CD8-positive, alpha-beta memory T cell (primary cell): ENCODE measurements at places on chromosomes 2 and 18. TPM values are rescaled to one million over a fixed set of nuclear protein-coding genes. Genes with fewer than 3 reads are reported as not detected.

DNA sequence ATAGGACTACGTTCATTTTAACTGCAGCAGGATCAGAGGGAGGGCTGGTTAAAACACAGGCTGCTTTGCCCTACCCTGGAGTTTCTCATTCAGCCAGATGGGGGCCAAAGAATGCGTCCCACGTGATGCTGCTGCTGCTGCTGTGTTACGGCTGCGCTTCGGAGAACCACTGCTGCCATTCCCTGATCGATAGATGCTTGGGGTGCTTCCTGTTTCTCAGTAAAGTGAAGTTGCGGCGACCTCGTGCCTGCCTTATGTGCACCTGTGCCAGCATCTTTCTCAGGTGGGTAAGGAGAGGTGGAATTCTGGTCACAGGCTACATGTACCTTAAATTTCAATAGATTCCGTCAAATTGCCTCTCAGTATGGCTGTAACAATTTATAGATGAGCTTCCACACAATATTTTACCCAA is 24.7 kb upstream of the TOGARAM2 start:
- no peaks in the 10 kb centered on the region for H3K36me3 ChIP-seq
- no peak overlapping the region for H3K27ac ChIP-seq
- no peaks in the 10 kb centered on the region for H3K27me3 ChIP-seq
- H3K4me1 ChIP-seq = no peaks in the 10 kb centered on the region

The VWA3B gene
- polyA plus RNA-seq = not detected

DNA sequence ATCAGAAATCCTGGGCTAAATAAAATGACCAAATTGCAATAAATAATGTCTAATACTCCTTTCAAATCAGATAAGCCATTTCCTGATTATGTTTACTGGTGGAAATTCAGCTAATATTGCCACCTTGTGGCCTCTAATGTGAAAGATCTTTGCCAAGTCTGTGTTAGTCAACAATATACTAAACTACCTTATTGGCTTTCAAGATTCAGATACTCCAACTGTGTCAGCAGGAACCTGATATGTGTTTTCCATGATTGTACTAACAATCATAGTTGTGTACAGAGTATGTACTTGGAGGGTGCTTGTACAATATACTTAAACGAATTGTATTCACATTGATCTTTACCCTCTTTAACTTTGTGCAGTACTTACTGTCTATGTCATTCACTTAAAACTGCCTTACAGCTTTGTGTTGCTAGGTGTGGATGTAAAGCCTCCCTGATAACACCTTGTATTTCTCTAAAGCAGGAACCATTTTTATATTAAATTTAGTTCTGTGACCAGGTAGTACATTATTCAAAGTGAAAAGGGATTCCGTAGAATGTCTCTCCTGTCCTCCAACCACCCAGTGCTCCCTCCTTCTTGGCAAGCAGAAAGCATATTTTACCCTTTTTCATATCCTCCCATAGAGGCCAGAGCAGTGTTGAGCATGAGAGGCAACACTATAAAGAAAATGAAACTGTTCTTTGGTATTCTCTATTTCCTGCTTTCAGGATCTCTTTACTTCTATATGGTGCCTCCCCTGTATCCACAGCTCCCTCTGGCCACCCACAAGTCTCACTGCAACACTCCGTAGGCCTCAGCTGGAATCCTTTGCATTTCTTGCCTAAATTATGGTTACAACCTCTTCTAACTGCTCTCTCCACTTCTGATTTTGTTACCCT is 75.2 kb upstream of the C2orf15 start:
- no peaks in the 10 kb centered on the region for H3K36me3 ChIP-seq
- peaks cover 17% of the 10 kb centered on the region for H3K4me1 ChIP-seq
- H3K27ac ChIP-seq = no peak overlapping the region
- no peak overlapping the region for H3K4me3 ChIP-seq
- no peaks in the 10 kb centered on the region for H3K27me3 ChIP-seq
- DNase-seq = peak; percentile 29

GRCh38 chr2:205066081-205066480 is 520.8 kb downstream of the PARD3B start:
- H3K27me3 ChIP-seq = no peaks in the 10 kb centered on the region
- DNase-seq = no peak
- no peak overlapping the region for H3K27ac ChIP-seq
- no peaks in the 10 kb centered on the region for H3K4me1 ChIP-seq
- H3K4me3 ChIP-seq = no peak overlapping the region

DNA sequence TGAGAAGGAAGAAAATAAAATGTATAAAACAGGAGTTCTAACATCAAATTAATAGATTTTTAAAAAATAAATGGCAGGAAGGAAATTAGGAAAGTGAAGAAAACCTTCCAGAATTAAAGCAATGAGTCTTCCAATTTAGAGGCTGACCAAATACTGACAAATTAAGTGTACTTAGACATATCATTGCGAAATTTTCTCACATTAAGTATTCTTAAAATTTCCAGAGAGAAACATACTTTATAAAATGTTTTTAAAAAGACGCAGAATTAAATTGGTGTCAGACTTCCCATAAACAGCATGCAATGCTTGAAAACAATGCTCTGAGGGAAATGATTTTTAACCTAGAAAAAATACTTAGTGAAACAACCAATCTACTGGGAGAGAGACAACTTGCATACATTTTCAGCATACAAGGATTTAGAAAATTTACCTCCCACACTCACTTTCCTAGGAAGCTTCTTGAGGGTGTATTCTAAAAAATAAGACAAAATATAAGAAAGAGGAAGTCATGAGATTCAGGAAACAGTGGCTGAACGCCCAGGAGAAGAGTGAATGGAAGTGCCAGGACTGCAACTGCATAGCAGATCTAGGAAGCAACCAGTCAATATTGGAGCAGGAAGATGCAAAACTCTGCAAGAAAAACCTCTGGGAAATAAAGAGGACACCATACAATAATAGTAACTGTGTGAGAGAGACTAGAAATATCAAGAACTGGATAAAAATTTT is 339.9 kb downstream of the ADCYAP1 start:
- H3K27me3 ChIP-seq = no peaks in the 10 kb centered on the region
- no peaks in the 10 kb centered on the region for H3K36me3 ChIP-seq
- no peak overlapping the region for H3K27ac ChIP-seq

DNA sequence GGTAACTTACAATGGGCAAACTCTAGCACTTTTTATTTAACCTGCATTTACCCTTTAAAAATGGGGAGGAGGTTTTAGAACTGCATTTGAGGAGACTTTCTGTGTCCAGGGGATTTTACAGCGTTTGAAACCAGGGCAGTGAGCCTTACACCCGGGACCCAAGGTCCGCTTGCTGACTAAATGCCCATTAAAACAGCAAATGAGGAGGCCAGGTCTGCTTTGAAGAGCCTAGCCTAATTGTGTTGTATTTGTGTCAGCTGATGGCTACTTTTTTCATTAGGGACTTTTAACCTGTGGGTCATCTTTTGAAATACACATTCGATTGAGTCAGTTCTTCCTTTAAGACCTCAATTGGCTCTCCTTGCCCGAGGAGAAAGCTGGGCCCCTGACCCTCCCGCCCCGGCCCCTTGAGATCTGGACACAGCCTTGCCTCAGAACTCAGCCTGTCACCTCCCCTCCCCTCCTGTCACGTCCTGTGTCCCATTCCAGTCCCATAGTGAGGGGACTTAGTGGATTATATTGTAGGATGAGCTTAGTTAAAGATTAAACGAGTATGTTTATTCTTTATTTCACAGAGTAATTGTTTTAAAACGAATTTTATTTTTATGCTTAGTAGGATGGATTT is 69.0 kb downstream of the KLHL29 start:
- no peak overlapping the region for H3K4me3 ChIP-seq
- DNase-seq = no peak
- H3K4me1 ChIP-seq = peaks cover 21% of the 10 kb centered on the region
- H3K36me3 ChIP-seq = no peaks in the 10 kb centered on the region
- H3K27me3 ChIP-seq = no peaks in the 10 kb centered on the region

DNA sequence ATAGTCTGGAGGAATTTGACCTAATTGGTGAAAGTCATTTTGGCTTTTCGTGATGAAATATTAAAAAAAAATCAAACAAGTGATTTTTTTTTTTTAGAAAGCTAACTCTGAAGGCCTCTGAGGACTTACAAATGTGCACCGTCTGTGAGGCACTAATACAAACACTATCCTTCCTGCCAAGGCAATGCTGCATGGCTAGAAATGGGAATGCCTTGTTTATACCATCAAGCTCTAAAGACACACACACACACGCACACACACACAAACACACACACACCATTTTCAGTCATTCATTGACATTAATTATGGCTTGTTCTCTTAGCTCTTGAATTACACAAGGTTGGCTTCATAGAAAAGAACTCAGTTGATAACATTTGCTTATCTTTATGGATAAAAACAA is 1242.0 kb upstream of the ACVR2A start:
- H3K4me3 ChIP-seq = no peak overlapping the region
- no peak overlapping the region for H3K27ac ChIP-seq
- no peak for DNase-seq

DNA sequence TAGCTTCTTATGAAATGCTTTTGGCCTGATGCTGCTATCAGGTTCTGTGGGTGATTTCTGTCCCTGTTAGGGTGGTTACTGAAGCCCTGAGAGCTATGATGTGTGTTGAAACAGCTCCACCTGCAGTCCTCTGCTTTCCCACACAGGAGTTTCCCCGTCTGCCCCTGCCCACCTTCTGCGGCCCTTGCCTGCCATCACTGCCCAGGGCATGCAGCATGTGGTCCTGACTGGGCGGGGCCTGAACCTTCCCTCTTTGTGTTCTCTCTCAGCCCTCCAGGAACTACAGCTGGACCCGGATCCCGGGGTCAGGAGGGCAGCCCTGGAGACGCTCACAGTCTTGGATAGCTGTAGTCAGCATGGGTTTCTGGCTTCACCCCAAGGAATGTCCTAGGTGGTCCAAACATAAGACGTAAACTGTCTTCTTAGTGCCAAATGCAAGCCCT is 21.4 kb downstream of the HJURP start:
- H3K27ac ChIP-seq = no peak overlapping the region
- H3K36me3 ChIP-seq = no peaks in the 10 kb centered on the region
- no peaks in the 10 kb centered on the region for H3K27me3 ChIP-seq
- no peak overlapping the region for H3K4me3 ChIP-seq
- DNase-seq = peak; percentile 5

- peak; percentile 79 for DNase-seq
- H3K27ac ChIP-seq = peak overlapping the region; percentile 92
- H3K27me3 ChIP-seq = no peaks in the 10 kb centered on the region
- H3K4me1 ChIP-seq = peaks cover 77% of the 10 kb centered on the region
- H3K4me3 ChIP-seq = peak overlapping the region; percentile 38
Observed at GRCh38 chr18:63161761-63162195, 157.8 kb downstream of the BCL2 start.

- no peak for DNase-seq
- no peaks in the 10 kb centered on the region for H3K4me1 ChIP-seq
- no peaks in the 10 kb centered on the region for H3K27me3 ChIP-seq
- no peaks in the 10 kb centered on the region for H3K36me3 ChIP-seq
- no peak overlapping the region for H3K27ac ChIP-seq
Observed at GRCh38 chr2:61091485-61091884, 25.8 kb downstream of the SANBR start.

DNA sequence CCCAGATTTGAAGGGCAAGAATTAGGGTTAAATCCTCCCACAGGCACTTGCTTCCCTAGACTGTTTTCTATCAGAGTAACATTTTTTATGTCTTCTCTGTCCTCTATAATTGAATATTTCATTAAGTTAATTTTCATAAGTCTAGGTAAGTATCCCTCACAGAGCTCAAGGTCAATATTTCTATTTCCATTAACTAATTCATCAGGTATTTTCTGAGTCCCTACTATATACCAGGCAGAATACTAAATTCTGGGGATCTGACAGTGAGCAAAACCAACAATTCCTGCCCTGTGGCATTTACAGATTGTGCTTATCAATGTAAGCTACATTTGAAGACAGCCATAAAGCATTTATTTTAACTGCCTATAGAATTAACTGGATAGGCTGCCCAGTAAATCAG is 86.4 kb upstream of the RBBP8 start:
- H3K4me3 ChIP-seq = no peak overlapping the region
- no peaks in the 10 kb centered on the region for H3K27me3 ChIP-seq
- H3K36me3 ChIP-seq = no peaks in the 10 kb centered on the region
- DNase-seq = no peak
- H3K27ac ChIP-seq = no peak overlapping the region
- no peaks in the 10 kb centered on the region for H3K4me1 ChIP-seq

DNA sequence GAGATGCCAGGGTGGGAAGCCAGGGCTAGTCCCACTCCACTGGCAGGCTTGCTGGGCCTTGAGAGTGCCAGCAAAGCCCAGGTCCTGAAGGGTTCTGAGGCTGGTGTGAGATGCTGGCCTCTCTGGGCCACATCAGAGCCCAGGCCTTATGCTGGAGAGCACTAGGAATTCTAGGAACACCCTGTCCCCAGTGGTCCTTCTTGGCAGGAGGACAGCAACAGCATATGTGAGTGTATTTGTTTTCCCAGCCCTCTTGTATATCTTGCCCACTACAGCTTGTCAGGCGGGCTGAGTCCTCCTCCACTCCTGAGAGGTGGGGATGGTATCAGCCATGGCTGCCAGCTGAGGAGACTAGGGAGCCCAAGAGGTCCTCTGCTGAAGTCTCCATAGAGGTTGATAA is 327.0 kb downstream of the PDE11A start:
- no peak overlapping the region for H3K27ac ChIP-seq
- no peak overlapping the region for H3K4me3 ChIP-seq
- no peaks in the 10 kb centered on the region for H3K36me3 ChIP-seq
- H3K4me1 ChIP-seq = no peaks in the 10 kb centered on the region
- DNase-seq = no peak
- no peaks in the 10 kb centered on the region for H3K27me3 ChIP-seq

The CHCHD5 gene
- polyA plus RNA-seq = 41.8 TPM

- H3K27ac ChIP-seq = no peak overlapping the region
- H3K36me3 ChIP-seq = no peaks in the 10 kb centered on the region
- H3K4me3 ChIP-seq = no peak overlapping the region
- no peak for DNase-seq
Observed at GRCh38 chr18:72458271-72458670, 85.9 kb downstream of the CBLN2 start.

The UPP2 gene
- polyA plus RNA-seq = not detected

- H3K27me3 ChIP-seq = no peaks in the 10 kb centered on the region
- no peaks in the 10 kb centered on the region for H3K4me1 ChIP-seq
- H3K27ac ChIP-seq = no peak overlapping the region
- H3K4me3 ChIP-seq = no peak overlapping the region
Observed at GRCh38 chr2:100045000-100045399, 97.4 kb downstream of the AFF3 start.

DNA sequence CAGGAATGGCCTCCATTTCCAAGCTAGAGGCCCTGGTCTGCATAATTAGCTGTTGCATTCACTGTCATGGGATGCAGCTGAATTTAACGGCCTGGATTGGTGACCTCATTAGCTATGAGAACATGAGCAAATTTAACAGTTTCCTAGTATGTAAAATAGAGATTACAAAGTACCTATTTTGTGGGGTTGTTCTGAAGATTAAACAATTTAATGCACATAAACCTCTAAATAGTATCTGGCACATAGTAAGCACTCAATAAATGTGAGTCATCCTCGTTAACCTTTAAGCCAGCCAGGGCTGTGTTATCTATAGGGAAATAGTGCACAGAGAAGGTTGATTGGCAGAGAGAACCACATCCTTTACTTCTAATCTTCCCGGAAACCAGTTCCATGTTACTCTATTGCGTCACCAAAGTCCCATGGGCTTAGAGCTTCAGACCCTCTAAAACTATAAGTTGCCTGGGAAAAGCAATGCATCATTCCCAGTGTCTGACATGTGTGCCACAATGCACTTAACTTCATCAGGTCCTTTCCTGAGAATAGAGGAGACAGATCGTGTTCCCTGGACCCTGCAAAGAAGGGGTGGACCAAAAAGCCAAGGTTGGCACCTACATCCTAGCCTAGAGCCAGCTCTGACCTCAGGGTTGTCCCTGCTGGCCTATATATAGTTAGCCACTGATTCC is 196.5 kb downstream of the LNPK start:
- no peaks in the 10 kb centered on the region for H3K27me3 ChIP-seq
- H3K36me3 ChIP-seq = no peaks in the 10 kb centered on the region
- H3K27ac ChIP-seq = no peak overlapping the region
- H3K4me1 ChIP-seq = no peaks in the 10 kb centered on the region
- H3K4me3 ChIP-seq = no peak overlapping the region
- DNase-seq = no peak
